ENCODE measurements at places on chromosomes 13 and 19.

DNA sequence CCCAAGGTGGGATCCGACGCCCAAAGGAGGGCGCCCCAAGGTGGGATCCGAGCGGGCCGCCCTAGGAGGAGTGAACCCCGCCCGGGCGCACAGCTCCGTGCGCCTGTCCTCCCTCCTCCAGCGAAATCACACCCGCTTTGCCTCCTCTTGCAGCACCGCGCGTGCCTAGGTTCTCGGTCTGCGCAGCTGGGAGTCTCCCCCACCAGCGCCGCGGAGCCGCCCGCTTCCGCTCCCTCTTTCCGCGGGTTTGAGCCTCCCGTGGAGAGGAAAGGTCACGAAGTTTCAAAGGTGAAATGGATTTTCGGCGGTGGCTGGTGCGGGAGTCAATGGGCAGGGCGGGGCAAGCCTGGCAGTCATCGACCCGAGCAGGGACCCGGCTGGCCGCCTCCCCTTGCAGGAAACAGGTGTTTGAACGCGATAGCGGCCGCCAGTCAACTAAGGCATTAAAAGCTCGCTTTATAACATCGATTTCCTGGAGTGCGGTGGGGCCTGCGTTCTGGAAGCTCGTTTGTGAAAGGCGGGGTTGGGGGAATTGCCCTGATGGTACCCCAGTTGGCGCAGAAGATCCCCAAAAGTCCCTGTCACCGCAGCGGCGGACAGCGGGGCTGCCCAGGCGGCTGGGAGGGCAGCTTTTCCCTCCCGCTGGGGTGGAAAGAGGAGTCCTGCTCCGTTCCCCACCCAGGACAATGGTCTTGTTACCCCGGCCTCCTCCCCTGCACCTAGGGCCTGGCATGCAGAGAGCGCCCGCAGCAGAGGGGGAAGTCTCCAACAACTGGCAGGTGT, 9.0 kb upstream of the SOX1 start:
- no peak for DNase-seq

GRCh38 chr19:12607631-12608030, 3.0 kb downstream of the ZNF490 start:
- no peak for DNase-seq

- DNase-seq: no peak
These were observed 1759.4 kb downstream of the PCDH9 start for GRCh38 chr13:65470781-65471180.

DNA sequence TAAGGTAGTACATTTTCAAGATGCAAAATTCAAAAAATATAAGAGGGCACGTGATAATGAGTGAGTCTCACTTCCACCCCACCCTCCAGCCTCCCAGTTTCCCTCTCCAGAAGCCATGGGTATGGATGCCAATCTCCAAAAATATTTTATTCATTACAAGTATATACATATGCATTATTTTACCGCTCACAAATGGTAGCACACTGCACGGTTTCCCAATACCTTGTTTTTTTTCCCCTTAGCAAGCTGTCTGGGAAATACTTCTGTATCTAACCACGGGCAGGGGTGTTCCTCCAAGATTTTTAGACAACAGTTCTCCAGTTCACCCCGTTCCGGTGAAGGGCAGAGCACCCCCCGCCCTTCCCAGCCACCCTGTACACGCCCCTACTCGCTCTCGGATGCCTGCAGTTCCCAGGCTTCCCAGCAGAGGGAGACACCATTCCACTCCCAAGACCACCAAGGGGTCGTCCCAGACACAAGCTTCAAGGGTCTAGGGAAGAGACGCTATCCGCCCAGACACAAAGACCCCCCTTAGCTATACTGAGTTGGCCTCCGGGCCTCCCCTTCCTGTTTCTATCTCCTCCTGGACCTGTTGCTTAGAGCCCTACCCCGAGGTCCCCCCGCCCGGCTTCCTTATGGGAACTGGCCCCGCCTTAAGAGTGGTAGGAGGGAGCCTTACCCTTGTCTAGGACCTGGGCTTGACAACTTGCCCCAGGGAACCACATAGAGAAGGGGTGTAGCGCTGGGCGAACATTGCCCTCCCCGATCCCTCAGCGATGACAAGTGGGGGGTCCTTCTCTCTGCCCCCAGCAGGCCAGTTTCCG, 1.1 kb upstream of the FXYD3 start:
- DNase-seq: peak; percentile 81

GRCh38 chr13:34765446-34766180, 176.5 kb upstream of the NBEA start:
- DNase-seq: no peak

GRCh38 chr19:13825489-13826441, 30.5 kb downstream of the ZSWIM4 start:
- DNase-seq: no peak

All from stimulated activated CD4-positive, alpha-beta T cell treated with anti-CD3 and anti-CD28 coated beads, Interleukin-2, amount 100 ng/mL, for 24 hours (primary cell).